NCI-H1048 (cell line): ENCODE measurements at places on chromosomes 4 and X.

- DNase-seq, result peak; percentile 82
Observed at GRCh38 chr4:166195101-166195500, 322.1 kb downstream of the TLL1 start.

DNA sequence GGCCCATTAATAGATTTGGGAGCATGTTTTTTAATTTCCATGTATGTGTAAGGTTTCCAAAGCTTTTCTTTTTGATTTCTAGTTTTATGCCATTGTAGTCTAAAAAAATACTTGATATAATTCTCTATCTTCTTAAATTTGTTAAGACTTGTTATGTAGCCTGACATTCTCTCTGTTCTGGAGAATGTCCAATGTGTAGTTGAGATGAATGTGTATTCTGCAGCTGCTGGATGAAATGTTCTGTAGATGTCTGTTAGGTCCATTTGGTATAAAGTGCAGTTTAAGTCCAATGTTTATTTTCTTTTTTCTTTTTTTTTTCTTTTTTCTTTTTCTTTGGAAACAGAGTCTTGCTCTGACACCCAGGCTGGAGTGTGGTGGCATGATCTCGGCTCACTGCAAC, 378.5 kb upstream of the MAD2L1 start:
- no peak for DNase-seq

DNA sequence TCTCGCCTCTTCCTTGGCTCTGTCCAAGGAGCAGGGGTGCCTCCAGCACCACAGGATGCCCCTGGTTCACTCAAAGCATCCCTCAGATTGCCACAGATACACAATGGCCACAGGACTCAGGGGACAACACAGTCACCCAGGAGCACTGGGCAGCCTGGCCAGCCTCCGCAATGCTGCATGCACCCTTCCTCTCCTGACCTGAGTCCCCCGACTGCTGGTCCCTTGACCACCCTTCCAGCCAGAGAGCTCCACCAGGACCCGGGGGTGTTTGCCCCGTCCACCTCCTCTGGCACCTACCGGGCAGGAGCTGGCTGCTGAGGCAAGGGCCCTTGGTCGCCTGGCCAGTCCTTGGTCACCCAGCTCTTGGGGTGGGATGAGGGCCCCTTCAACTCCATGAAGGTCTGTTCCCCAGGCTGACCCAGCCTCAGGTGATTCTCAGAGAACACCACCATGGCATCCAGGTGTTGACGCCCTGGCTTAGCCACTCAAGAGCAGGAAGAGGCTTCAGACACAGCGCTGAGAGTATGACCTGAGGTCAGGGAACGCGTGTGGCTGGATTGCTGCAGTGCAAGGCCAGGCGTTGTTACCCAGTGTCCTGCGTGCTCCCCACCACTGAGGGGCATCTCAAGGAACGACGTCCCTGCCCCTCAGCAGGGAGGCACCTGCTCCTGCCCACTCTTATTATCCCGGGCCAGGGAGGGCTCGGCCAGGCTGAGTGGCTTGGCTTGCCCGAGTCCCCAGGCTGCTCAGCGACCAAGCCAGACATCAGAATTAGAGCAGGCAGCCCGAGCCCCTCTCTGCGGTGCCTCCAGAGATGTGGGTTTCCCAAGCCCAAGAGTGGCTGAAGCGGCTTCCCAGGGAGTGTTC, 10.2 kb downstream of the ADRA2C start:
- DNase-seq, result no peak

DNA sequence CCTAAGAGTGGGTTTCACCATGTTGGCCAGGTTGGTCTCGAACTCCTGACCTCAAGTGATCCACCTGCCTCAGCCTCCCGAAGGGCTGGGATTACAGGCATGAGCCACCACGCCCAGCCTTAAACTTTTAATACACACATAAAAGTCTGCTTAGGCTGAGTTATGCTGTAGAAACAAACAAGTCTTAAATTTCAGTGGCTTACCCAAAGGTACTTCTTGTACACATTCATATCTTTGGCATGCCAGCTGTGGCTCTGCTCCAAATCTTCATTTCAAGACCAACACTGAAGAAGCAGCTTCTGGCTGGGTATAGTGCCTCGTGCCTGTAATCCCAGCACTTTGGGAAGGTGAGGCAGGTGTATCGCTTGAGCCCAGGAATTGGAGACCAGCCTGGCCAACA, 80.3 kb downstream of the PPEF2 start:
- DNase-seq, result no peak

GRCh38 chrX:50536955-50537354, 66.3 kb upstream of the DGKK start:
- no peak for DNase-seq

GRCh38 chr4:101191302-101192098, 155.8 kb downstream of the PPP3CA start:
- DNase-seq, result no peak

DNA sequence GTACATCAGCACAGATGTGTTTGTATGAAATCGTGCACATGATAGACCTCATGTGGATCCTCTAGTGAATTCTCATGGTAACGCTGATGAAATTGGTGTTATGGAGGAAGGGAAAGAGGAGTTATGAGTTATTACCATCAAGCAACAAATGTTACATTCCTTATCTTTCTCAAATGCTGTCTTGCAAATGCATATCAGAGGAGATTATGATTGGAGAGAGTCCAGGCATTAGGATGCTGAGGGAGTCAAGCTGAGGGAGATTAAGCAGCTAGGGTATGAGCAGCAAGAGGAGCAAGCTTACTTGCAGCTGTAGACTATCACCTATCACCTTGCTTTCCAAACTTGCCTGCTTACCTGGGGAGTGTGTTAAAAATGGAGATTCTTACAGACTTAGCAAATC, 36.8 kb upstream of the SFRP2 start:
- no peak for DNase-seq

GRCh38 chrX:129652565-129653169, 2.1 kb downstream of the APLN start:
- DNase-seq, result no peak

- DNase-seq, result no peak
Observed at GRCh38 chr4:8831221-8832112, 40.2 kb downstream of the HMX1 start.

GRCh38 chr4:184434501-184435066, 39.8 kb downstream of the IRF2 start:
- no peak for DNase-seq

- no peak for DNase-seq
Observed at GRCh38 chrX:39899856-39900776, 197.6 kb downstream of the BCOR start.

- DNase-seq, result no peak
Observed at GRCh38 chr4:137635601-137636000, 103.3 kb upstream of the PCDH18 start.

GRCh38 chr4:73127839-73128453, 58.4 kb upstream of the COX18 start:
- DNase-seq, result no peak

GRCh38 chr4:84647312-84647884, 64.5 kb downstream of the CDS1 start:
- DNase-seq, result no peak

GRCh38 chrX:147737690-147738089, 174.0 kb upstream of the FMR1 start:
- no peak for DNase-seq

DNA sequence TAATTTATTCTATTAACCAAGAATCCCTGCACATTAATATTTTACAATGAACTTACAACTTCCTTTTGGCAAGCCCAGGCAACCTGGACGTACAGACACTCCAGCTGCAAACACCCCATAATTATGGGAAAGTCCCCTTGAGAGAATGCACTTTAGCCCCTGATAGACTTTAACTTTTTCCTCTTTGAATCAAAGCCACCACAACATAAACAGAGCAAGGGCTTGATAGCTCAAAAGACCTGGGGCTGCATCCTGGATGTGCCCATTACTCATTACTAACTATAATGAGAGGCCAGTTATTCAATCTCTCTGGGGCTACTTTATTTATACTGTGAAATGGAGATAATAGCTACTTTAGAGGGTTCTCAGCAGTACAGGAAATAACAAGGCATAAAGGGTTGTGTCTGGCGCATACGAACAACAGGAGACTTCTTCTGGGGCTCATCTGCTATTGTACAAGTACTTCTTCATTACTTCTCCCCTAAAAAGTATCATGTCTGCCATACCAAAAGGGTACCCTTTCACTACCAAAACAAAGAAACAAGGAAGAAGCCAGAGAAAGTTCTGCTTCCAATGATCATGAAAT, 54.9 kb downstream of the CASK start:
- no peak for DNase-seq

DNA sequence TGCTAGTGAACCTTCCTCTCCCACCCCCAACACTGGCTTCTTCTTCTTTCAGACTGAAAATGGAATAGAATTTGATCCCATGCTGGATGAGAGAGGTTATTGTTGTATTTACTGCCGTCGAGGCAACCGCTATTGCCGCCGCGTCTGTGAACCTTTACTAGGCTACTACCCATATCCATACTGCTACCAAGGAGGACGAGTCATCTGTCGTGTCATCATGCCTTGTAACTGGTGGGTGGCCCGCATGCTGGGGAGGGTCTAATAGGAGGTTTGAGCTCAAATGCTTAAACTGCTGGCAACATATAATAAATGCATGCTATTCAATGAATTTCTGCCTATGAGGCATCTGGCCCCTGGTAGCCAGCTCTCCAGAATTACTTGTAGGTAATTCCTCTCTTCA, 14.7 kb downstream of the TNMD start:
- DNase-seq, result no peak

DNA sequence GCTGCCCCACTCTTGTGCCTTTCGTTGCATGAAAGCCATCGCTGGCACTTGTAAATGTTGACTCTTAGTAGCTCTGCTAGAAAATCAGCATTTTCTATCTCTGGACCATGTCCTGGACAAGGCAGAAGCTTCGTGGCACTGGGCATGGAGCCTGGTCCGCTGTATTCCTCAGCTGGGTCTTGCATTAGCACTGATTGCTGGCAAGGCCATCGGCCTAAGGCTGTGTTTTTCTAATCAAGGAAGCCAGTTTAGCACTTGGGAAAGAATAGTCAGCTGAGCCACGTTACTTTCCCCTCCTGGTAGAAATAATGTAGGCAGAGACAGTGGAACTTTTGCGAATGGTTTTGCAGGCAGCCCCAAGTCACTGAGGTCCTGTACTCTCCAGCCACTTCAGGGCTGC, 180.2 kb upstream of the EOLA2 start:
- no peak for DNase-seq

- DNase-seq, result no peak
Observed at GRCh38 chr4:24244663-24245490, 339.5 kb downstream of the DHX15 start.

DNA sequence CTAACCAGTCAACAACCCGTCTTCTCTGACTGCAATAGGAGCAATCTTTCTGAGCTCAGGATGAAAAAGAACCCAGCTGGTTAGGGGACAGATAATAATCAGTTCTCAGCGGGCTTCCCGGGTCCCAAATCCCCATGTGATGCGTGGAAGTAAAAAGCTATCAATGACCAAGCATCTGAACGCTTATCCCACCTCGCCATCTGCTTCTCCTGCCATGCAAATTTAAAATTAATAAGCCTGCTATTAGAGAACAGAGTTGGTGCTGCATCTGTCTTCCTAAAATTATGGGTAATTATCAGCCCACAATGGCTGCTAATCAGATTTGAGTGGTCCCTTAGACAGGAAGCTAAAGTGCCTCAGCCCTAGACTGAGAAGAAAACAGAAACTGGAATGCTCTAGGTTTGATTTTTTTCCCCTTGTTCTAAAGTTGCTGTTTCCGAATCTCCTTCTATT, 37.5 kb downstream of the AFAP1 start:
- DNase-seq, result no peak

DNA sequence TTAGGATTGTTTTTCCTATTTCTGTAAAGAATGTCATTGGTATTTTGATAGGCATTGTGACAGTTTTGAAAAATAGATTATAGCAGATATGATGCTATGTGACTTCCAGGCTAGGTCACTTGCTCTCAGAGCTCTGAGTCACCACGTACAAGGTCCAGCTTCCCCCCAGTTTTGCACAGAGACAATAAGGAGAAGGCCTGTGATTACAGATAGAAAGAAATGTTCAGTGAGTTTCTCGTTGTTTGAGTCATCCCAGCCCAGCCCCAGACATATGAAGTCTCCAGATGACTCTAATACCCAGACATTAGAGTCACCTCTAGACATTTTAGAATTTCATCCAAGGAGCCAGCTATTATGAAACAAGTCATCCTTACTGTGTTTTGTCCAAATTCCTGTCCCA, 57.2 kb downstream of the MFAP3L start:
- no peak for DNase-seq

DNA sequence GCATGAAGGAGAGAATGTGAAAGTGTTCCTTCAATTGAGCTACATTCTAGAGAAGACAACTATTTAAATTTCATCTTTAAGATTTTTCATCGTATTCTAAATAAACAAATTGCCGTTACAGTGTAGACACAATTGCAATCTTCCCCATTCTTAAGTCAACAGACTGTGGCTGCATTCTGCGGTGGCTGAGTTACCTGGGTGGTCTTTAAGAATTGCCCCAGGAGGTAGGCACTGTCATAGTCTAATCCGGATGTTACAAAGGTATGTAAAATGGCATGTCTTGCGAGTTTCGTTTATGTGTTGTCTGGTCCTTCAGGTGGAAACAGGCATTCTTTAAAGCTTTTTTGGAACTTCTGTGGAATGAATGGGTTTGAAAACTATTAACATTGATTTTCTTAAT, 586.1 kb upstream of the PITX2 start:
- DNase-seq, result no peak

- no peak for DNase-seq
Observed at GRCh38 chr4:2438822-2439718, 20.3 kb downstream of the CFAP99 start.

GRCh38 chr4:86184216-86184900, 175.5 kb downstream of the MAPK10 start:
- no peak for DNase-seq

DNA sequence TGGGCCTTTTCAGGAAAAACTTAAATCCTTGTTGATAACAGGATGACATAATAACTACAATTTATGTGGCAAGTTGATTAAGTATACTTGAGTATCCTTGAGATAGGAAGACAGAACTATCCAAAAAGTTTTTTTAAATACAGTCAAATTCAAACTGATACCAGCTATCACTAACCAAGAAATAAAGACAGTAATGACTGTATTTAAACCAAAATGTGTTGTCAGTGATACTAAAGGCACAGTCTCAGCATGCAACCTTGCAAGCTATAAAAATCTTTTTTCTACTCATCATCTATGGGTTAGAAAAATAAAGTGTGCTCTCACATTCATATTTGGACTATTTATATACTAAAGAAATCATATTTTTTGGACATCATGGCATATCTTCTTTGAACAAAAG, 64.7 kb downstream of the PAPSS1 start:
- no peak for DNase-seq

GRCh38 chr4:121277194-121278105, 103.4 kb downstream of the QRFPR start:
- no peak for DNase-seq

GRCh38 chr4:177237291-177237690, 72.4 kb upstream of the NEIL3 start:
- no peak for DNase-seq

DNA sequence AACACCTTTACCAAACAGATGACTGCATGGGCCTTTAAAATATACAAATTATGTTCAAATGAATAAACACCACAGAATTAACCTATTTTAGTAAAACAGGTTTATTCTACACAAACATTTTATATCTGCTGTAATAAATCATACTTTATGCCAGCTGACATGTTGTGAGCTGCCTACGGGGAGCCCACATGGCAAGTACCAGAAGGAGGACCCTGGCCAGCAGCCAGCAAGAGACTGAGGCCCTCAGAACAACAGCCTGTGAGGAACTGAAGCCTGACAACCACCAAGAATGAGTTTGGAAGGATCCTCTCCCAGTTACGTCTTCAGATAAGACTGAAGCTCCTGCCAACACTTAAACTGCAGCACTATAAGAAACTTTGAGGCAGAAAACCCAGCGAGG, 377.0 kb downstream of the PDGFC start:
- no peak for DNase-seq

- DNase-seq, result no peak
Observed at GRCh38 chr4:100742045-100742444, 224.2 kb upstream of the EMCN start.
